ENCODE measurements at places on chromosomes 16 and 17. TPM values are rescaled to one million over a fixed set of nuclear protein-coding genes. Genes with fewer than 3 reads are reported as not detected.

DNA sequence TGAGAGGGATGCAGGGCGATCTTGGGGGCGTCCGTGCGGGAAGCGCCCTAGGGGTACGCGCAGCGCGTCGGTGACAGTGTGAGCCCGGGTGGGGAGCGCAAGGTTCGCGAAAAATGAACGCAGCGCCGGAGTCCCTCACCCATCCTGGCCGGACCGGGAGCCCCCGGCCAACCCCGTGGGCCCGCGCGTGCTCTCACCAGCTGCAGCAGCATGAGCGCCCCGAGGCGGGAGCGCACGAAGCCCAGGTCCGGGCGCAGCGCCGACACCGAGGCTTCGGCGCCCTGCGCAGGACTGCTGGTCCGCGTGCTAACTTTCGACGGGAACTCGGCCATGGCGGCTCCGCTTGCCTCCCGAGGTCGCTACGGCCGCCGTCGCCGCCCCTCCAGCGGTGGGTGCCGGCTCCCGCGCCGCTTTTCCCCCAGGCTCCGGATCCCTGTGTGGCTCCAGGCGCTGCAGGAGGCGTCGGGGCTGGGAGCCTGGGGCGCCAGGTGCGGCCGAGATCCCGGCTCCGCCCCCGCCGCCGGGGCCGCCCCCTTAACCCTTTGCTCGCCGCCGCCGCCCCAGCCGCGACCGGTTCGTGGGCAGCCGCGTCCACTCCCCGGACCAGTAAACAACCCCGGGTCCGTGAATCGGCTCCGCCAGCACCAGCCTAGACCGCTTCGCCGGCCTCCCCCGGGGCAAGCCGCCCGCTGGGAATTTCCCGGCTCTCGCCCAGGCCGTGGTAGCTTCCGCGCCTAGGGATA lies at the start of gene PLLP:
PLLP (minus strand) TSS at position 464 of the 743 bp plus-strand sequence; CDS start at position 332, 132 bp downstream.
- peak; percentile 28 for DNase-seq
- peaks cover 15% of the 10 kb centered on the region for H3K4me1 ChIP-seq
- no peak within 1 kb of the TSS for H3K27ac ChIP-seq
- H3K36me3 ChIP-seq = no peaks in the 10 kb centered on the region
- no peak within 1 kb of the TSS for H3K4me3 ChIP-seq

DNA sequence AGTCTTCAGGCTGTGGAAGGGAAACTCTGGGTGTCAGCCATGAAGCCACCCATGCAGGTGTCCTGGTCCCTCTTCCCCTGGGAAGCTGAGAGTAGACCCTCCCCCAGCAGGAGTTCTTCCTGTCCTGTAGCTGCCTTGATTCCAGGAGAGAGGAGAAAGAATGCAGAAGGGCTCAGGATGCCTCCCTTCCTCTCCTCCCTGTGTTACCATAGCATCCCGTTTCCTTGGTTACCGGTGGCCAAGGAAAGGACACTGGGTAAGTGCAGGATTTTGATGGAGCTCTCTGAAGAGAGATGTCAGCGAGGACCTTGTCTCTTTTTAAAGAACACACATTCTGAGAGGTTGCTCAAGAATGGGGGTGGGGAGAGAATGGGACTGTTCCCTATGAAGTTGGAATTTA lies 304.1 kb upstream of the N4BP1 start:
- no peaks in the 10 kb centered on the region for H3K36me3 ChIP-seq
- no peak overlapping the region for H3K4me3 ChIP-seq
- H3K27me3 ChIP-seq = no peaks in the 10 kb centered on the region
- no peak for DNase-seq

- no peak overlapping the region for H3K4me3 ChIP-seq
- no peak for DNase-seq
- no peaks in the 10 kb centered on the region for H3K36me3 ChIP-seq
These were observed 1.6 kb downstream of the SLC47A2 start for GRCh38 chr17:19714542-19715411.

- no peak overlapping the region for H3K4me3 ChIP-seq
- H3K4me1 ChIP-seq = no peaks in the 10 kb centered on the region
- H3K36me3 ChIP-seq = no peaks in the 10 kb centered on the region
- no peak overlapping the region for H3K27ac ChIP-seq
- H3K27me3 ChIP-seq = peaks cover 2% of the 10 kb centered on the region
These were observed 9.9 kb upstream of the C1QL1 start for GRCh38 chr17:44977814-44978550.

- DNase-seq = no peak
- H3K4me3 ChIP-seq = no peak overlapping the region
- H3K36me3 ChIP-seq = no peaks in the 10 kb centered on the region
- no peaks in the 10 kb centered on the region for H3K4me1 ChIP-seq
- no peak overlapping the region for H3K27ac ChIP-seq
- H3K27me3 ChIP-seq = no peaks in the 10 kb centered on the region
These were observed 48.1 kb upstream of the ADORA2B start for GRCh38 chr17:15896834-15897233.

- peaks cover 53% of the 10 kb centered on the region for H3K4me1 ChIP-seq
- DNase-seq = no peak
- H3K27me3 ChIP-seq = peaks cover 20% of the 10 kb centered on the region
- H3K36me3 ChIP-seq = no peaks in the 10 kb centered on the region
These were observed at the start of gene PCGF2 for GRCh38 chr17:38748149-38748891. Gene PCGF2 (minus strand): TSS chr17:38748336. CDS start chr17:38740402, 7,934 bp downstream.

DNA sequence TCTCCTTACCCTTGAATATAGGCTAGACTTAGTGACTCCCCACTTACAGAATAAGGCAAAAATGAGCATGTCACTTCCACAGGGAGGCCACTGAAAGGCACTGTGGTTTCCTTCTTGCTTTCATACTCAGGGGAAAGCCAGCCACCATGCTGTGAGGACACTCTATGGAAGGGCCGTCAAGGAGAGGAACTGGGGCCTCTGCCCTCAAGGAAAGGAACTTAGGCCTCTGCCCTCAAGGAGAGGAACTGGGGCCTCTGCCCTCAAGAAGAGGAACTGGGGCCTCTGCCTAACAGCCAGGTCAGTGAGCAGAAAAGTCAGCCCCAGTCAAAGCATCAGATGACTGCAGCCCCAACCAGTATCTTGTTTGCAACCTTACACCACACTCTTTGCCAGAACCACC lies 30.1 kb downstream of the VPS35 start:
- no peak overlapping the region for H3K4me3 ChIP-seq
- peaks cover 2% of the 10 kb centered on the region for H3K4me1 ChIP-seq
- DNase-seq = no peak
- H3K27me3 ChIP-seq = no peaks in the 10 kb centered on the region

DNA sequence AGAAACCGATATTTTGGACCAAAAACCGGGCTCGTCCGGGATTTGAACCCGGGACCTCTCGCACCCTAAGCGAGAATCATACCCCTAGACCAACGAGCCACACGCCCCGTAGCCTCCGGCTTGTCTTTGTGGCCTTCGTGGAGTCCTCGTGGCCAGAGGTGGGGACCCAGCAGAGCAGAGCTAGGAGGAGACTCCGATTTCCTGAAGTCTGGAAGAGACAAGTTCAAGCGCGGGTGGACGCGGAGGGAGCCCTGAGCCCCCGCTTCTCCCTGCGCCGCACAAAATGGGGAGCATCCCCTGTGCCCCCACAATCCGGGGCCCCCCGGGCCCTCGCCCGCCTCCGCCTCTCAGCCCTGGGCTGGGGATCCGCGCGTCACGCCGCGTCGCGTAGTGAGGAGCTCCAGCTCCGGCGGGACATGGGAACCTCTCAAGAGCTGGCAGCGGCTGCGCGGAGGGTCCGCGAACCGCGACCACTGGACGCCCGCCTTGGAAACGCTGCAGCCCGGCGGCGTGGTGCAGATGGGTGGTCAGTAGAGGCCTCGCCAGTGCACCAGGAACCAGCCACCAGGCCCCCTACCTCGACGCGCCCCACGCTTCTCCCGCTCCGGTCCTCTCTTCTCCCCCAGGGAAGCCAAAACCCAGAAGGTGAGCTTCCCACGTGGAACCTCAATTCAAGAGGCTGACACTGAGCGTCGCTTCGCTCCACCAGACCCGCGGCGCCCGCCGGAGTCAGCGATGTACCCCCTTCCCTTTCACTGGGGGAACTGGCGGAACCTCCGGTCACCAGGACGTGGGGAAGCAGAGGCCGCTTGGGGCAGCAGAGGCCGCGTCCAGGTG lies 5.2 kb upstream of the OR1F1 start:
- peaks cover 15% of the 10 kb centered on the region for H3K4me1 ChIP-seq
- H3K27me3 ChIP-seq = peaks cover 47% of the 10 kb centered on the region
- H3K36me3 ChIP-seq = no peaks in the 10 kb centered on the region
- H3K4me3 ChIP-seq = no peak overlapping the region
- DNase-seq = no peak
- H3K27ac ChIP-seq = no peak overlapping the region

- H3K27me3 ChIP-seq = no peaks in the 10 kb centered on the region
- no peak overlapping the region for H3K4me3 ChIP-seq
- no peak for DNase-seq
- no peak overlapping the region for H3K27ac ChIP-seq
These were observed 281.9 kb downstream of the SOX9 start for GRCh38 chr17:72402727-72403210.

DNA sequence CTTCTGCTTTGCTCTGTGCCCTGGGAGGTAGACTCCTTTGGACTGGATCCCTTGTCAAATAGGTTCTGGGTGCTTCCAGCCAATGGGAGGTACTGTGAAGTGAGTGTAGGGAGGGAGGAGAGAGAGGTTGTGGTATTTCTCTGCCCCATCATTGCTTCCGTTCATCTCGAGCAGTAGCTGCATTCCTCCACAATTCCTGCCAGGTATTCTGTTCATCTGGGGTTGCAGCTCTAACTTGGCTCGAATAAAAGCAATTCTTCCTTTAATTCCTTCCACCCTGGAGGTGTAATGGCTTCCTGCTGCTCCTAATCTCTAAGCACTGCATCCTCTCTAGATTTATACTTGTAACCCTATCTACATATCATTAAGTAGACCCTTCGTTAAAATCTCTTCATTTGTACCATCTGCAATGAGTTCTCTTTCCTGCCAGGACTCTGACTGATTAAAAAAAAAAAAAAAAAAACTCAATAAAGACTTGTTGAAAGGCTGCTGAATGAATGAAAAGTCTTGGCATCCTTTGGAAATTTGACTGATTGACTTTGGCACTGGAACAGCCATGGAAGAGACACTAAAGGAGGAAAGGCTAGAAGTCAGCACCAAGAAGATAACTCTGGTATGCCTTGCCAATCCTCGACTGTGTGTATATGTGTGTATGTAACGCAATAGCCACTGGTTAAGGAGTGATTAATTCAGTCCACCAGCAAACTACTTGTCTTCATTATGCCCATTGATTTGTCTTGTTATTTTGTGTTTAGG lies 616.9 kb upstream of the SOX9 start:
- H3K36me3 ChIP-seq = no peaks in the 10 kb centered on the region
- H3K4me3 ChIP-seq = no peak overlapping the region
- no peak overlapping the region for H3K27ac ChIP-seq
- no peak for DNase-seq
- no peaks in the 10 kb centered on the region for H3K27me3 ChIP-seq

- no peaks in the 10 kb centered on the region for H3K27me3 ChIP-seq
- no peak overlapping the region for H3K27ac ChIP-seq
- H3K4me3 ChIP-seq = no peak overlapping the region
- H3K4me1 ChIP-seq = no peaks in the 10 kb centered on the region
These were observed 103.8 kb downstream of the MARF1 start for GRCh38 chr16:15539197-15539596.

DNA sequence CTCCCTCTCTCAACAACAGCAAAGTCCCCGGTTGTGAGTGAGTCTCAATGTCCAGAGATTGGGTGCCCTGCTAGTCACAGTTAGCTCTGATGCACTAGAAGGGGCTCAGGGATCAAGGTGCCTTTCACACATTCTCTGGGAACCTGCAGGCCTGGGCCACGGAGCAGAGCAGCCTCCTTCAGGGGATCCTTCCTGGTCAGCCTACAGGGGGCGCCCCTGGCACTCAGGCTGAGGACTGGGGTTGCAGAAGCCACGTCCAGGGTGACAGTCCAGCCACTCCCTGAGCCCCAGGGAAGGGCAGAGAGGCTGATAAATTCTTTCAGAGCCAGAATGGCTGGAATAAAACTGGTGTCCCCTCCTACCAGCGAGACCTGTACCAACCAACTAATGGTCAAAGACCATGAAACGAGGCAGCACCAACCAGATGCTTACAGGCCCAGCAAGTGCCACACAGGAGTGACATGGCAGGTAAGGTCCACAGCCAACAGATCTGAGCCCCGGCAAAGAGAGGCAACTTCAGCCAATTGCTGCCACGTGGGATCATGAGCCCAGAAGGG lies 43.5 kb downstream of the ST3GAL2 start:
- no peaks in the 10 kb centered on the region for H3K27me3 ChIP-seq
- no peak overlapping the region for H3K27ac ChIP-seq
- H3K36me3 ChIP-seq = peaks cover 20% of the 10 kb centered on the region
- peaks cover 6% of the 10 kb centered on the region for H3K4me1 ChIP-seq

DNA sequence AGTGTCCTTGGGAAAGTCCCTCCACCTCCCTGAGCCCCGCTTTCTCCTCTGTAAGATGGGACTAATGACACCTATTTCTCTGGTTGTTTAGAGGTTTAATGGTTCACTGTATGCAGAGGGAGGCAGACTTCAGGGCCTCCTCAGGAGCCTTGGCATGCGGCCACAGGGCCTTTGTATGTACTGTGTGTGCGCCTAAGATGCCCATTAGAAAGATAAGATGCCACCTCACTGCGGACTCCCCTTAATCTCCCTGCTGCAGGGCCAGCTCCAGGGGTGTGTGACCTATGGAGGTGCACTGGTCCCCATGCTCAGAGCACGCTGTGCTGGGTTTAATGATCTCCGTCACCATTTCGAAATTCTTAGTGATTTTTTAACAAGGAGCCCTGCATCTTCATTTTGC lies 59.3 kb downstream of the TMEM235 start:
- no peak overlapping the region for H3K27ac ChIP-seq
- no peak overlapping the region for H3K4me3 ChIP-seq
- H3K36me3 ChIP-seq = no peaks in the 10 kb centered on the region

DNA sequence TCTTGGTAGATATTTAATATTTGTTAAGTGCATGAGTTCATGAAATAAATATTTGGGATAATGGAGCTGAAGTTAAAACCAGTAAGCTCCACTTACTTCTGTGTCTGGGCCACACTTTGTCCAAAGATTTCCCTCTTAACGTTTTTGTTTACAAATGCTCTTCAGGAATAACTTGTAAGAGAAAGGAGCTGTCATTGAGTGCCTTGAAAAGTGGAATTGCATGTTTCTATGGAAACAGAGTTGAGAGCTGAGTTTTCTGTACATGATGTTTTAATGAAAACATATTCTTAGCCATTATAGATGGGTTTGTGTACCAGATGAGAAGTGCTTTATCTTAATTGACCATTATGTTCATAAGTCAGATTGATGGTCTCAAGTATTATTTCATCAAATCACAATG lies 1045.4 kb upstream of the EEF2KMT start:
- DNase-seq = no peak
- no peak overlapping the region for H3K27ac ChIP-seq

GRCh38 chr17:69503711-69504110 lies 89.2 kb downstream of the MAP2K6 start:
- peaks cover 7% of the 10 kb centered on the region for H3K36me3 ChIP-seq
- no peak overlapping the region for H3K27ac ChIP-seq
- no peak overlapping the region for H3K4me3 ChIP-seq
- H3K4me1 ChIP-seq = no peaks in the 10 kb centered on the region

EPOP gene
- 0.59 TPM for total RNA-seq

PYDC1 gene
- total RNA-seq = not detected

MBTPS1 gene
- 118 TPM for total RNA-seq

IRX6 gene
- total RNA-seq = not detected

RAB34 gene
- 4.0 TPM for total RNA-seq

SLC2A4 gene
- total RNA-seq = not detected

CFAP97D1 gene
- total RNA-seq = not detected

CLEC3A gene
- total RNA-seq = not detected

SPNS2 gene
- 0.94 TPM for total RNA-seq

CIITA gene
- total RNA-seq = 35.0 TPM

BRIP1 gene
- 3.0 TPM for total RNA-seq
